ENCODE measurements at places on chromosomes 13 and 19.

- no peak for DNase-seq
These were observed 63.3 kb downstream of the TNFSF13B start for GRCh38 chr13:108332791-108333190.

DNA sequence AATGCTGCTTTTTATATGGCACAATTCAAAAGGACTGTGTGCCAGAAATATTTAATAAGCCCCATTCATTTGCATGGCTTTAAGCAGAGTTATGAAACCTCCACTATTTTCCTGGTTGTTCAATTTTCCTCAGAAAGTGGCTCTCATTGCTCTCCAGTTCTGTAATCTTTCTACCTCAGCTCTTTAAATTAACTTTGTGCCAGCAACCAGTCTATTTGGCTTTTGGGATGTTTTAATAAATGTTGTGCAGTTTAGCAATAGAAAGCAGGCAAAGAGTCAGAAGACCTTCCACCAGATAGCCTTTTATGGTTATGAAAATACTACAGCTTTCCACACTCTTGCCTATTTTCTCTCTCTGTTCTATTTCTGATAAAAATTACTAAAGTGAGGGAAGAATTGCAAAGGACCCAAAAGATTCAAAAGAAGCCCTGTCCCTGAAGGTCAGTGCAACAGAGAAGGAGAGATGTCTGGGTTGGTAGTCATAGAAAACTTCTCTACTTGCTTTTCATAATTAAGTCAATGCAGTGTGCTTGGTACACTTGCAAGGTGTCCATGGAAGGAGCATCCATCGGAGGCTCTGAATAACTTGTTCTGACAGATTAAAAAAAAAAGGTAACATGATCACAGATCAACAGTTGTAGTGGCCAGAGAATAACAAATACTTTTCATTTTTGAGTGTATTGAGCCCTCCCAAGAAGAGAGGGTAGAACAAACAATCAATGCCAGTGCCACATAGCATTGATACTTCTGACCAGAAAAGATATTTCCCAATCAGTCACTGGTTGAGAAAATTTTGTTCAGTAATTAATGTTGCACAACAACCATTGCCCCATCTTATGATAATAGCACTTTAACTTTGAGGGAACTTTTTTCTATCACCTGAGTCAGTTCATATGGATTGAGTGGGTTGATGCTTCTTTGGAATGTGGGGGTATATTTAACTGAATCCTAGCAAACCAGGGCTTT, 48.4 kb upstream of the SPRY2 start:
- no peak for DNase-seq

- no peak for DNase-seq
These were observed 395.5 kb upstream of the NBEA start for GRCh38 chr13:34546344-34547250.

DNA sequence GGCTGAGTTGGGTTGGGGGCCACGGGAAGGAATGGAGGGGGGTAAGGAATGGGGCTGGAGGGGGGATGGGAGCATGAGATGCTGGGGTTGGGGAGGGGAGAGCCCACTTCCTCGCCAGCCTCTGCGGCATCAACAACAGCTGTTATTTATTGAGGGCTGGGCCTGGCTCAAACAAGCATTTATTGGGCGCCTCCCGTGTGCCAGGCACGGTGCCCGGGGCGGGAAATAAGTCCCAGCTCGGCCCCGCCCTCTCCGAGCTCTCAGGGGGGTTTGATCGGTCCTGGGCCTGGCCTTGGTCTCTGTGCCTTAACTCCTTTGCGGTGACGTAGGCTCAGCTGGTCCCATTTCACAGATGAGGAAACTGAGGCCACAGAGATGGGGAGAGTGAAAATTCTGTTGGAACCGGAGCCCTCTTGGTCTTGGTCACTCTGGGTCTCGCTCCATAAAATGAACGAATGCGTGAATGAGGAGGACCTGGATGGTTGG, 919 bp upstream of the ADAMTS10 start:
- no peak for DNase-seq

- peak; percentile 54 for DNase-seq
These were observed 6.1 kb downstream of the CAPN12 start for GRCh38 chr19:38737921-38738737.

DNA sequence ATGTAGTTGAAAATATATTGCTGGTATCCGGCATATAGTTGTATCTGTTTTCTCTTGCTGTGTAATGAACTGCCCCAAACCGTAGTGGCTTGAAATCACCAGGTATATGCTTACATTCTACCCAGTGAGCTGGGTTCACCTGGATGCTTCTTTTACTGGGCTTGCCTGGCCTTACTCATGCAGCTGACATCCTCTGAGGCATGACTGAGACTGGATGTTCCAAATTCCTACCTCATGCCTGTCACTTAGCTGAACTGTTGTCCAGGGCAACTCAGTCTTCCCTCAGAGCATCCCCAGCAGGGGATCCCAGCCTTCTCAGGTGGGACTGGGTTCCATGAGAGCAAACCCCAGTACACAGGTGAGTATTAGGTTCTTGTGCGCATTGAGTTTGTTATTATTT, 66.8 kb downstream of the IFT88 start:
- DNase-seq, result no peak

DNA sequence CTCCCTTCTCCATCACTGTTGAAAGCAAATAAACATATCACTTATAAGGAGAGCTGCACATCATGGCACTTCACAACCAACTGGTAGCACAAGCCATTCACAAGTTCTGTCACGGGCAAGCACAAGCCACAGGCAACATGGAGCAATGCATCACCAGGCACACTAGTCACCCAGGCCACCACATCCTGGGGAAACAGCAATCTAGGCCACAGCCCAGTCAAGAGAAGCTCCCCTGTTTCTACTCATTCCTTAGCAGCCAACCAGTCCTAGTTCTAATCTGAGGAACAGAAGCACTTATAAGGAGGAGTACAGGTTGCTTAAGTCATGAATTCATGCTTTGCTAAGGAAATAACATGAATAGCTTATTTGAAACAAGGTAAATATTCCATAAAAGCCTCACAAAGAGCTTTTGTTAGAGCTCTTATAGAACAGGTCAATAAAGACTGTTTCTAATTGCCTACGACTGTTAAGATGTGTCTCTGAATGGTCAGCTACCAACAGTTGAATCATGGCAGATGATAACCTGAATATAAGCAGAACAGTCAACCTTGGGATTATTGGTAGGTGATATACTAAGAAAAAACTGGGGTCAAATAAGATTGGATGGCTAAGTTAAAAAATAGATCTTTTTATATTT, 169.0 kb downstream of the TBC1D4 start:
- DNase-seq, result no peak

DNA sequence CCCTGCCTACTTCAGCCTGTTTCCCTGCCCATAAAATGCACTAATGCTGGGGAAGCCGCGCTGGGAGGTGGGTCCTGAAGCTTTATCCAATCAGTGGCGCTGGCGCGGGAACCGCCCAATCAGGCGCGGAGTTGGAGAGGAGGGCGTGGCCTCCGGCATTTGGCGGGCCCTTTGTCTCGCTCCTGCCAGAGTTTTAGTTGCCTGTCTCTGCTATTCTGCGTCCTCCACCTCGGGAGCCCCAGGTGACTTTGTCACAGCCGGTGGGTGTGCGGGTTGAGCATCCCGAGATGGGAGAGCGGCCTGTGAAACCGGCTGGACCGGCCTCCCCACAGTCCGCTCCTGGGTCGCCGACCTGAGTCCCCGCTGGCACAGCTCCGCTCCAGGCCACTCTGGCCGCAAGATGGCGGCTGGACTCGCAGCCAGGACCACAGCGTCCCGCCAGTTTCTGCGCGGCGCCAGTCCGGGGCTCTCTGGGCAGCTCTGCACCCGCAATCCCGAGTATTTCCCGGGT, 30.7 kb upstream of the ZNF429 start:
- peak; percentile 92 for DNase-seq

GRCh38 chr19:49201042-49201441, 43.5 kb downstream of the TRPM4 start:
- DNase-seq, result no peak

GRCh38 chr19:17235300-17235970, 9.4 kb downstream of the OCEL1 start:
- peak; percentile 79 for DNase-seq

DNA sequence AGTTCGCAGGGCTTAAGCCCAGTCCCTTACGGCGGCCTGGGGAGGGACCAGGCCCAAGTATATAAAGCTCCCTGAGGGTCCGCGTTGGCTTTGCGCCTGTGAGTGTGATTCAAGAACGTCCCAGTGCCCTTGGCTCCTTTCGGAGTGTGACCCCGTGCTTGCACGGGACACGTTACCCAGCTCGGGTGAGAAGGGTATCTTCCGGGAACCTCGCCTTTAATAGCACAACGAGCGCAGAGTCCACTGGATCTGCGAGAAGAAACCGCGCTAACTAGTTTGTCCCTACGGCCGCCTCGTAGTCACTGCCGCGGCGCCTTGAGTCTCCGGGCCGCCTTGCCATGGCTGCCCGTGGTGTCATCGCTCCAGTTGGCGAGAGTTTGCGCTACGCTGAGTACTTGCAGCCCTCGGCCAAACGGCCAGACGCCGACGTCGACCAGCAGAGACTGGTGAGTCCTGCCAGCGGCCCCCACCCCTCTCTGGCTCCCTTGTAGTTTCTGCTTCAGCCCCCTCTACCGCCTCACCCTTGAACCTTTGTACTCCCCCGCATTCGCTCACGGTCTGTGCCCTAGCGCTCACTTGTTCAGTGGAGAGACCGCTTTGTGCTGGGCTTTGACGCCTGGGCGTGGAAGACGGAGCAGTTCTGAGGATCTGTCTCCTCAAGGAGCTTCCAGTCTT, at the start of gene DNAJC15:
Gene DNAJC15 (plus strand): TSS at position 298 of the 675 bp plus-strand sequence. CDS start 41 bp downstream, at position 339.
- peak; percentile 93 for DNase-seq

DNA sequence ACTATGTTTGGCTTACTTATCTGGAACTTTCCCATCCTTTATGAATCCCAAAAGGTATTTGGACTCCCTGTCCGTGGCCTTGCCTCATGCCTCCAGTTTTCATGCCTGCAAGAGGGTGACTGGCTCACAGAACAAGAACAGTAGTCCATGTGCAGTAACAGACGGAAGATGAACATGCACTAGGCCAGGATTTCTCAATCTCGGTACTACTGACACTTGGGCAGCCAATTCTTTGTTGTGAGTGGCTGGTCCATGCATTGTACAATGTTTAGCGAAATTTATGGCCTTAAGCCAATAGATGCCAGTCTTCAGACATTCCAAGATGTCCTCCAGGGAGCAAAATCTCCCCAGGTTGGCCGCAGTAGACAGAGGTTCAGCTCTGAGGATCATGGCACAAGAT, 61.9 kb downstream of the DOCK9 start:
- no peak for DNase-seq

GRCh38 chr13:33657274-33657673, 160.7 kb upstream of the RFC3 start:
- DNase-seq, result no peak

- no peak for DNase-seq
These were observed 179.7 kb downstream of the STK24 start for GRCh38 chr13:98397221-98397620.

DNA sequence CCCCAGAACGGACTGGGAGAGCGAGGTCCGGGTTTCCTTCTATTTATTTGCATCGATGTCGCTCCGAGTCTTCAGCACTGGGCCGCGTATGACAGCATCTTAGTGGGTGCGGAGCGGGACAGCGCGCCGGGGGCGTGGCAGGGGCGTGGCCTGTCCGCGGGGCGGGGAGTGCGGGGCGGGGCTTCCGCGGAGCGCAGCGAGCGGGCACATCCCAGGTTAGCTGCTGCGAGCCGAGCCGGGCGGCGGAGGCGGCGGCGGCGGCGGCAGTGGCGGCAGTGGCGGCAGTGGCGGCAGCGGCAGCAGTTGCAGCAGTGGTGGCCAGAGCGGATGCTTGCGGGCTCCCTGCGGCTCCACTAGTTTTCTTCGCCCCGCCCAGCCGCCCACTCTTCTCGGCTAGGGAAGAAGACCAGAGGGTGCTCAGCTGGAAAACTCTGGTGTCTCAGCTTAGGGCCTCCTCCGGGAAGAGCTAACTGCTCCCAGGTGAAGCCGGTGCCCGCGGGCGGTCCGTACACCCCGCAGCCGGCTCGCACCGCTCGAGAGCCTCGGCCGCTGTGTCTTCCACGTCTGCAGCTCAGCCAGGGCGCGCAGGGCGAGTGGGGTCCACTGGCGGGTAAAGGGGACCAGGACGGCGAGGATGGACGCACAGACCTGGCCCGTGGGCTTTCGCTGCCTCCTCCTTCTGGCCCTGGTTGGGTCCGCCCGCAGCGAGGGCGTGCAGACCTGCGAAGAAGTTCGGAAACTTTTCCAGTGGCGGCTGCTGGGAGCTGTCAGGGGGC, at the start of gene GPC5:
Gene GPC5 (plus strand): TSS at position 209 of the 776 bp plus-strand sequence.
- peak; percentile 85 for DNase-seq

DNA sequence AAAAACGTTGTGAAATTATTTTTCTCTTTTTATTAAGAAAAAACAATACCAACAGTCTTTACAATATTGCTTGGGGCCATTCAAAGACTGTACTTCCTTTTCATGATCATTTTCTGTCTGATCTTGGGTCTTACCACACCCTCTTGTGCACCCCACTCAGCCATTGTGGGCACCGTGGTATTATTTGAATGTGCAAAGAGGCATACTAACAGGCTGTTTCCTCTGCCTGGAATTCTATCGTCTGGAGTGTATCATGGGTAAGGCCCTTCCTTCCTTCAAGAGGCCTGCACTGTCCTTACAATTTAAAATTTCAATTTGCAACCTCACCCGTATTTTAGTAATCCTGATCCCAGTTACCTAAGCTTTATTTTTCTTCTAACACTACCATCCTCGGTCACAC, 76.5 kb downstream of the FGF14 start:
- no peak for DNase-seq

DNA sequence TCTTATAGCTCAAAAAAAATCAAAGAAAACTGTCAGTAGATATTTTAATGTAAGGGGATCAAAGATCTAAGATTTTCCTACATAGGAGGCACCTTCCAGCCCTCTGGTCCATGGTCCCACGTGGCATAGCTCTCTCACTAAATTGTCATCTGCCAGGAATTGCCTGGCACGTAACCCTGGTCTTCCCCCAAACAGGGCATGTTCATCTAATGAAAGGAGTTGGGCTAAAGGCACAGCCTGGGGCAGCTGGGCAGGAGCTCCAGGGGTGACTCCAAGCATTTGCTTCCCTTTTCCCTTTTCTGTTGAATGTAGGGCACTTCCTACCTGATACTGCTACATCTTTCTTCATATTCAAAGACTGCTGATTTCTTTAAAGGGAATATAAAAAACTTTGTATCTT, 148.7 kb downstream of the COL4A1 start:
- no peak for DNase-seq

GRCh38 chr13:35499196-35499662, 22.7 kb upstream of the MAB21L1 start:
- no peak for DNase-seq

GRCh38 chr19:30017172-30017571, 75.1 kb downstream of the URI1 start:
- no peak for DNase-seq

- DNase-seq, result no peak
These were observed 75.3 kb upstream of the RXFP2 start for GRCh38 chr13:31663880-31664585.

DNA sequence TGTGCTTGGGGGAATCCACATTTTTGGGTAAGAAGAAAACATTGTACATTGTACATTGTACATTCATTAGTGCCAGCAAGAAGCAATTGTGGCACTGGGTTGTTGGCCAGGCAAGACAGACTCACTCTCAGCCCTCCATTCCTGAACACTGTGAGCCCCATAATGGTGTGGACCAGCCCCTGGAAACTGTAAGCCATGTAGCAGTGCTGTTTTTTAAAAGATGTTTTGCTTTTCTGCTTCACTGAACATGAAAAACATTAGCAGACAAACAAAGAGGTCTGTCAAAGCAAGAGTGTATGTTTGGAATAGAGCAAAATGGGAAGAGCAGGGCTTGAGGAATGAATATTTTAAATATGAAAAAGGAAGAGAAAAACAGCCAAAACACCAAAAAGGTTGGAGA, 39.1 kb upstream of the IL17D start:
- DNase-seq, result no peak

GRCh38 chr13:33679658-33680012, 138.3 kb upstream of the RFC3 start:
- DNase-seq, result no peak
